NCI-H1417 (cell line): ENCODE measurements at places on chromosomes 5 and 9.

DNA sequence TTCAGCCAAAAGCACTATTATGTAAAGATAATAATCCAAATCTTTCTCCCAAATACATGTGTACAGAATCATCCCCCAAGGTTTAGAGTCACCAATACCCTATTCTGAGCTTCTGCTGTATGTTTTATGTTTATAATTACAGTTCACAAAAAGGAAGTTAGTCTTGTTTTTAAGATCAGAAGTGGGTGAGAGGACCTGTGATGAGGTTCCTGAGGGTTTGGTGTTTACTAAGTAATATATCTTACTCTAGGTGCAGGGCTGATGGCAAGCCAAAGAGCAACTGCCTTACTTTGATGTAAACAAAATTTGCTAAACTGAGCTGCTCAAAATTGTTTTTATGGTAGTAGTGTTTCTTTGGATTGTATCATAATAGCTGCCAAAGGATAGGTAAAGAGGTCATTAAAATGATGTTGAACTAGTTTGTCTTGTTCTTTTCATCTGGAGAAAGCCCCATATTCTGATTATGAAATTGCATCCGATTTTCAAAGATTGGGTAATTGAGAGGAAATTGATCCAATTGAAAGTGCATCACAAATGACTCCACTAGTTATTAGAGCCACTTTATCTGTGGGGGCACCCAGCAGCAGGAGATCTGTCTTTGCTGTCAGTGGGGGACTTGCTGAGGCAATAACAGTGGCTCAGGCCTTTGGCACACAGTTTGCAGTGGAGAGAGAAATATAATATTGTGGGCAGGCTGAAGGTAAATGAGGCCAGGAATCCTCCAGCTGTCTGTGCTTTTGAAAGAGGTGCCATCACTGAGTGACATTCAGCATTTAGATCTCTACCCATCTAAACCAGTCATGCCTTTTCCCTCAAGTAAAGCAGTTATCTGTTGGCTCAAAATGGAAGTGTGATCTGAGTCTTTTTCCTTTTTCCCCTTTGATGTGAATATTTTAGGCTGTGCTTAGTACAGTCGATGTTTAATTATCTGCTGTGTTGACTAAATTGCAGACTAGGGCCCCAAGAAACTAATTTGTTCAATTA lies 14.1 kb downstream of the TRIM32 start:
- DNase-seq, result no peak

- DNase-seq, result no peak
Measured at GRCh38 chr5:172832383-172833315, 1.4 kb upstream of the ERGIC1 start.

GRCh38 chr9:94082956-94083355 lies 1.3 kb upstream of the PTPDC1 start:
- DNase-seq, result no peak

- DNase-seq, result no peak
Measured at GRCh38 chr5:91312698-91313097, 70.4 kb downstream of the ARRDC3 start.

- DNase-seq, result no peak
Measured at GRCh38 chr9:135239769-135240141, 152.3 kb downstream of the OLFM1 start.

DNA sequence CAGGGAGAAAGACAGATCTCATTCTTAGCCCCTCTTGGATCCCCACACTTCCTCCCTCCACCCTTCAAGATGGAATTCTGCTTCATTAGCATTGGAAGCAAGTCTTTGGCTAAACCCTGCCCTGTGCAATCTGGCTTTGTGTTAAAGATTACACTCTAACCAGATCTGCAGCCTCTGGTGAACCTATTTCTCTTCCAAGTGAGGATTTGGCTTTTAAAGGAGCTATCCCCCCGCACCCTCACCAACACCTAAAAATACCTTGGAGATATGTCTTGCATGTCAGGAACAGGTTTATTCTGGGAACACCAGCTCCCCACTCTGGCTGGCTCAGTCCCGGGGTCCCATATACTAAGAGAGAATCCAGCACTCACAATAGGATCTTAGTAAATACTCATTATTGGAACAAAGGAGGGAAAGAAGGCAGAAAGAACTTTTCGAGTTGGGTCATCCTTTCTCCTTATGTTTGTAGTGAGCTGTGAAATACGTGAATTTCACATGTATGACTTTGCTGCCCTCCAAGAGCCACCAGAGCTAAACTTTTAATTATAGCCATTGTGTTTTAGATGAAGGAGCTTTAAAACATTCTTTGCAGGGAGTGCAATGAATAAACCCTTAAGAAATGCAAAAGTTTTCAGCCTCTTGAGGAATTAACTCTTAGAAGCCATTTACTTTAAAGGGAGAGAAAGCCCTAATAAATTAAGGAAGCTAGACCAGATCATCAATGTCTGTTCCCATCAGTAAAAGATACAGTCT lies 53.7 kb upstream of the HRH2 start:
- no peak for DNase-seq

DNA sequence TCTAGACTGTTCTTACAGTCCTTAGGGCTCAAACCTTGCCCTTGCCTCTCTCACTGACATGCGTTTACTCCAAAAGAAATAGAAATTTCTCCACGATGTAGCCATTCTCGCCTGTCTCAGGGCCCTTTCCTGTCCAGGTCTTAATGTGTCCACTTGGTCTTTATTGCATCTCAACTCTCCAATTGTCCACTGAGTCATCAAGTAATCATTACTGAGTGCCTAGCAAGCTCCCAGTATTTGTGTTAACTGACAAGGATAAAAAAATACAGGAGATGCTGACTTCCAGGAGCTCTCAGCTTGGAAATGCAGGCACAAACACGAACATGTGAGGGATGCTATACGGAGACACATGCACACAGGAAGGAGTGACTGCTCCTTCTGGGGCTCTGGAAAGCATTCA lies 147.3 kb downstream of the ARSB start:
- no peak for DNase-seq

- no peak for DNase-seq
Measured at GRCh38 chr5:6194906-6195612, 183.3 kb downstream of the MED10 start.

DNA sequence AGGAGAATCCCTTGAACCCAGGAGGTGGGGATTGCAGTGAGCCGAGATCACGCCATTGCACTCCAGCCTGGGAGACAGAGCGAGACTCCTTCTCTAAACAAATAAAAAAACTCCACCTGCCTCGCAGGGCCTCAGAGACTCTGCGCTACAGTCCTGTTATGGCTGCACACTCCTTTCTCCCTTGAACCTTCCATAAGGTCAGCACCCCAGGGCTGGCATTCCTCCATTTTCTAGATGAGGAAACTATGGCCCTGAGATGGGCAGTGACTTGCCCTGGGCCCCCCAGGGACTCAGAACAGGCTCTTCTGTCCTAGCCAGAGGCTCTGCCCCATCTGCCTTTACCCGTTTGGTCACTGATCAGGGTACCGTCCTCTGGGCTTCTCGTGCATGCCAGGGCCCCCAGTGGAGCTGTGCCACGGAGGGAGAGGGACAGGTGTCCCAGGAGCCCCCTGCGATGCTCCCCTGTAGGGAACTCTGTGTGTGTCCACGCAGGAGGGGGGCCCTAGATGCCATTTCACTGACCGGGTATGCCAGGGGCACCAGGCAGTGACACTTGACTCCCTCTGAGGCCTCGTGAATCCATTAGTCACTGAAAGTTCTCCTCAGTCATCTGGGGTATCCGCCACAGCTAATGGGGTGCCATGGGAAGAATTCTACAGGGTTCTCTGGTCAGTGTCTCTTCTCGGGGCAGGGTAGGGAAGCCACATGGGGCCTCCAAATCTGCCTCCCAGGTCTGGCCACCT lies 16.2 kb downstream of the RALGDS start:
- DNase-seq, result no peak

GRCh38 chr9:112081918-112082729 lies 93.0 kb downstream of the SUSD1 start:
- DNase-seq, result no peak

- no peak for DNase-seq
Measured at GRCh38 chr5:168670881-168671575, 91.9 kb upstream of the PANK3 start.

- no peak for DNase-seq
Measured at GRCh38 chr9:26132746-26133312, 454.6 kb upstream of the TUSC1 start.

DNA sequence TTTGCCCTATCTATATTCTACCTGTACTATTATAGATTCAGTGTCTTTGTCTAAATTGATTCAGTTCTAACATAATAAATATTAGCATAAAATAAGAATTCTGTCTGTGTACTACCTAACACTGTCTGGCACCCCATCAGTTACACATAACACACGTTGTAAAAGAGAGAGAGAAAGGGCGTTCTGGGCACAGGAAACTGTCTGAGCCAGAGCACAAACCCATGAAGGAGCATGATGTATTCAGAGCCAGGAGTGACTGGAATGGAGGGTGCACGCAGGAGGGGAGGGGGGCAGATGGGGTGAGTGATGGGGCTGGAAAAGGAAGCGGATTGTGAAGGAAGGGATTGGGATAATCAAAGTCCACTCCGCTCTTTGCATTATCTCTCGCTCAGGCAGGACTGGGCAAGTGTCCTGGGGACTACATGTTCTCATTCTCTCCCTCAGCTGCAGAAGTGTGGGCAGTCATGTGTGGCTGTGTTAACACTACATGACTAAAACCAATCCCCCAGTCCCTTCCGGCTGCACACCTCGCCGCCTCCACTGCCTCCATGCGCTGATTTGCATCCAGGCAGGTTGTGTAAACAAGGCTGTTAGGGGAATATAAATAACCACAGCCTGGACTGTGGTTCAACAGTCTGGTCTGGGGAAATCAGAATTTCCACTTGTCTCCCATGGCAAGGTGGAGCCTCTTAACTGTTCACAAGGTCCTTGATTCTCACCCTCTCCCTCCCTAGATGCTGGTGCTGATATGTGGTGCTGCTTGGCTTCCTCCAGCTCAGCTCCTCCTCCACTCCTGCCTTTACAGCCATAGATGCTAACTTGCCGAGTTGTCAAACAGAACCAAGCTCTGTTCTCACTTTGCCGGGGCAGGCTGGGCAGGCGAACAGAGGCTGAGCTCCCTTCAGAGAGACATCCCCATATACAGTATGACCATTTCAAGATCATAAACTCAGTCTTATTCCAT lies 367.5 kb upstream of the BRINP1 start:
- peak; percentile 66 for DNase-seq

- no peak for DNase-seq
Measured at GRCh38 chr9:2616692-2617377, 4.8 kb upstream of the VLDLR start.

DNA sequence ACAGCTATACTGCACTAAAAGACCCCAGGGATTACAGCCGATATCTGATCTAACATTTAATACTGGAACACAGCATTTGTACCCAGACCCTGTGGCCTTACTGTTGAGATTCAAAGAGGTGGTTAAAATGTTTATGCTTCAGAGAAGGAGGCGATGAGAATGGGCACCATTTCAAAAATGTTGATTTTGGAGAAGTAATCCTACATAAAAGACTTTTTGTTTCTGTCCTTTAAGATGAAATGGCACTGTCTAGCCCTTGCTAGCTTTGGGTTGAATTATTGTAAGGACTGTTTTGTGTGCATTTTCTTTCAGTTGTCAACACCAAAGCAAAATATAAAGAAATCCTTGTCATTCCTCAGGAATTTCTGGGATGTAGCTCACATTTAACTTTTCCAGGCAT lies 288.5 kb upstream of the ANKH start:
- DNase-seq, result no peak

GRCh38 chr5:129474544-129474943 lies 14.4 kb downstream of the ADAMTS19 start:
- no peak for DNase-seq

- no peak for DNase-seq
Measured at GRCh38 chr5:160456480-160457177, 35.0 kb downstream of the PTTG1 start.

- DNase-seq, result no peak
Measured at GRCh38 chr5:76525956-76526355, 97.2 kb downstream of the F2RL2 start.

DNA sequence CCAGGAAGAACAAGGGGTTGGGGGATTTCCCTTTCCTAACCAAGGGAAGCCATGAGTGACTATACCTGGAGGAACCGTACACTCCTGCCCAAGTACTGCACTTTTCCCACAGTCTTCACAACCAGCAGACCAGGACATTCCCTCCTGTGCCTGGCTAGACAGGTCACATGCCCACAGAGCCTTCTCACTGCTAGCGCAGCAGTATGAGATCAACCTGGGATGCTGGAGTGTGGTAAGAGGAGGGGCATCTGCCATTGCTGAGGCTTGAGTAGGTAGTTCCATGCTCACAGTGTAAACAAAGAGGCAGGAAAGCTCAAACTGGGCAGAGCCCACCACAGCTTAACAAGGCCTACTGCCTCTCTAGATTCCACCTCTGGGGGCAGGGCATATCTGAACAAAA lies 35.9 kb downstream of the SAXO1 start:
- DNase-seq, result no peak

- peak; percentile 93 for DNase-seq
Measured at GRCh38 chr5:43039471-43040286, 440 bp downstream of the ANXA2R start.

GRCh38 chr9:135215571-135216161 lies 128.2 kb downstream of the OLFM1 start:
- no peak for DNase-seq

DNA sequence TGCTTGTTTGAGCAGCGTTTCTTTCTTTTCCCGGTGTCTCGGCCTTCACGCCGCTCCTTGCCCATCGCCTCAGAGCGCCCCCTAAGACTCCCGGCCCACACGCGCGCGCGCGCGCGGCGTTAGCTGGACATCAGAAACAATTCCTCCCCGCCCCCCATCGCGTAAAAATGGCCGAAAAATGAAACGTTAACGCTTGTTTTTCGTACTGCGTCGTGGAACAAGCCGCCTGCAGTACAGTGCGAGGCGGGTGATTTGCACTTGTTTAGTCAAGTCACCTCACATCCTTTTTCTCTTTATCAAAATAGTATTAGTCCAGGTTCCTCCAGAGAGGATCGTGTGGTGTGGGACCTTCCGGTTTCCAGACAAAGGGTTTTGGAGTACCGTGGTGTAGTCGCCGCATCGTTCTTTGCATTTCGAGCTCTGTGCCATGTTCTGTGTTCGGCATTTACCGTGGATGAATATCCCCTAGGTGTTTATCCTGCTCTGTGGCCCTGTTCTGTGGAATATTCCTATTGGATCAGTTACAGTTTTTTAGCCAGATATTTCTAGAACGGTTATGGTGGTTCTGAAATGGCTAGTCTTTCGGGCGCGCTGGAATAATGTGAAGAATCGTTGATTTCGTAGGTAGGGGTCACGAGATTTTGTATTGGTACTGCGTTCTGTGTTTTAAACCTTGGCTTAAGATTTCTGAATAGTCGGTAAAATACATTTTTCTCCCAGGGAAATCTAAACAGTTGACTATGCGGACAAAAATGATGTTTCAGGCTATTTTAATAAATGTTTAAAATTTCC lies 1.0 kb downstream of the MATR3 start:
- peak; percentile 87 for DNase-seq

DNA sequence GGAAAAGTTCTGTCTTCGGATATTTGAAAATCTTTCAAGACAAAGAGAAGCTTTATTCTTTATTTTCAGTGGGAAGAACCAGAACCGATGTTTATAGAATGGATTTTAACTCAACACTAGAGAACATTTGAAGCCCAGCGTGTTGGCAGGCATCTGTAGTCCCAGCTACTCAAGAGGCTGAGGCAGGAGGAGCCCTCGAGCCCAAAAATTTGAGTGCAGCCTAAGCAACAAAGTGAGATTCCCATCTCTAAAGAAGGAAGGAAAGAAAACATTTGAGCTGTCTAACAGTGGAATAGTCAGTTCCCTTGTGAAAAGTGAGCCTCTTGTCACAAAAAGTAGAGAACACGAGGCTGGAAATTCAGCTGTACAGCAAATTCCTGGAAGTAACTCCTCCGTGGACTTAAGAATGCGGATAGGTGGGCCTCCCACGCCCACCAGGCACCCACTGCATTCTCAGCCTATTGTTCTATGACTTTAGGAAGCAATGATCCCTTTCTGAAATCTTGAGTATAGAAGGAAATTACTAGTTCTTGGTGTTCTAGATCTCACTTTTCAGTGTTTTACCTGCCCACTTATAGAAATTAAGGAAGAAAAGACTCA lies 2.3 kb upstream of the PTPDC1 start:
- no peak for DNase-seq
